ENCODE measurements at places on chromosomes 13 and 19.

DNA sequence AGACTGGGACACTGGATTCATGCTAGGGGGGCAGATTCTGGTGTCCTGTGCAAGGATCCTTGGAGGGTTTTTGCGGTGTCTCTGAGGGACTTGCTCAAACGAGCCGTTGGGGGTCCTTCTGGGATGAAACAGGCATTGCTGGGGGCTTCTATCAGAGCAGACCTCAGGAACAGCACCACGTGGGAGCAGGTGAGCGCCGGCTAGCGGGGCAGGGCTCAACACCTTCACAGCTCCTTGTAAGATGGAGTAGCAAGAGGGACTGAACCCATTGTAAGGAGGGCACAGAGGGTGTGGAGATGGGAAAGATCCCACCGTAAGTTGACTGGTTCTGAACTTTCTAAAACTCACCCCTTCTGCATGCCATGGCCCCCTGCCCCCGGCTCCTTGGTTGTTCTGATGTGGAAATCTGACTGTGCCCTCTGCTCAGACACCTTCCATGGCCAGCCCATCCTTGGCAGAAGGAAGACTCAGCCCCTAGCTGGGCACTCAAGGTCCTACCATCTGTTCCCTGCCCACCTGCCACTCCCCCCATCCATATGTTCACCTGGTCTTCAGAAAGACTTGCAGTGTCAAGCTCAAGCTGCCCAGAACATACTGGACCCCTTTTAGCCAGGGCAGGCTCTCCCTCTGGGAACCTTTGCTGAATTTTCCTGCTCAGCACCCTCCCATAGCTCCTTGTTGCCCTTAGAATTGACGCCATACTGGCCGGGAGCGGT is 1.2 kb downstream of the SLC27A1 start:
- DNase-seq, result no peak

GRCh38 chr13:61253105-61253877 is 162.4 kb downstream of the PCDH20 start:
- no peak for DNase-seq

DNA sequence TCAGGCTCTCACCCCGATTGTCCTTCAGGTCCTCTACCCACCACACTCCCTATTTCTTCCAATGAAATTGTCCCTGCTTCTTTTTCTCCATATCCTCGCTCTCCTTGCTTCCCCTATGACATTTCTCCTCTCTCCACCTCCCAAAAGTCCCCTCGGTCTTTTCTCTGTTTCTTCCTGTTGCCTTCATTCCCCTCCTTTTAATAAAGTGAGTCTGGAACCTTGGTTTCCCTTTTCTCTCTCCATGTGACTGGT is 676 bp upstream of the ZNF574 start:
- no peak for DNase-seq

GRCh38 chr13:51553531-51553930 is 30.7 kb upstream of the WDFY2 start:
- peak; percentile 45 for DNase-seq

- DNase-seq, result no peak
These were observed 19.2 kb downstream of the SLC27A1 start for GRCh38 chr19:17489392-17490030.

- DNase-seq, result no peak
These were observed 3.3 kb upstream of the LILRA6 start for GRCh38 chr19:54245936-54246335.

- peak; percentile 76 for DNase-seq
These were observed 36.1 kb upstream of the EIF3G start for GRCh38 chr19:10155839-10156238.

DNA sequence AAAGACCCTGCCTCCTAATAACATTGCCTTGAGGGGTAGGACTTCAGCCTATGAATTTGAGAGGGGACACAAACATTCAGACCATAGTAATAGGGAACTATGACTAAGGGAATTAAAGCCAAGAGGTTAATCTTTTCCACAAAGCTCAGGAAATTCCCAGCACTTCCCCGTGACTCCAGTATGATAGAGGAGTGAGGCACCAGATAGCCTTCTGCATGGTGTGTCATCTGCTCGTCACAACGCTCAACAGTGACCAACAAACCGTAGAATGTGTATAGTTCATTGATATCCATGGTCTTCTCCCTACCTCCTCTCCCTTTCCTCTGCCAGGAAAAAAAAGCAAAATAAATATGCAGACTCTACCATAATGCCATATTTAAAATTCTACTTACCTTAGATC is 64.4 kb downstream of the B3GLCT start:
- DNase-seq, result no peak

GRCh38 chr19:12639901-12640613 is 26.5 kb downstream of the MAN2B1 start:
- DNase-seq, result peak; percentile 90
